Smooth muscle cell of the brain vasculature (primary cell): ENCODE measurements at places on chromosomes 16 and 17.
A peak's percentile ranks its signal among the peaks of the same experiment; 100 is the strongest.

DNA sequence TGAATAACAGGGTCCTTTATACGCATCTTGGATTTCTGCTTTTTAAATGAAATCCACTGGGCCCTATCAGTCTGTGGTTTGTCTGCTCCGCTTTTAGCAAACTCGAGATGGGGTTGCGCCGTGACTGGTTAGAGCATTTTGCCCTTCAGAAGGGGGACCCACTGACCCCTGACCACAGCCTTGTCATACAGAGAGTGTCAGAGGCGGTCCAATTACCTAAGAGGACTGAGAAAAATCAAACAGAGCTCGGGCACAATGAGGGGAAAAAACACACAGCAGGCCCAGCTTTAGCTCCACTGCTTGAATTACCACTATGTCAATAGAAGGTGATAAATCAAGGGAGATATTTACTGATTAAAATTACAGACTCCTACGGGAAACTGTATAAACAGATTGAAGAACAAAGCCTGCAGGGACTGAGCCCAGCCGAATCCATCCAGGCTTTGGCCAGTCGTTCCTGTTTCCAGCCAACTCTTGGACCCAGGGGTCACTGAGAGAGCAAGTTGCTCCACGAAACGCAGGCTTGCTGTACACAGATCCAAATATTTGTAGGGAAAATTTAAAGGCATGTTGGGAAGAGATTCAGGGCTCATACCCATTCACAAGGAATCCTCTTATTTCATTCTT lies 131.9 kb upstream of the ZFHX3 start:
- DNase-seq: no peak

DNA sequence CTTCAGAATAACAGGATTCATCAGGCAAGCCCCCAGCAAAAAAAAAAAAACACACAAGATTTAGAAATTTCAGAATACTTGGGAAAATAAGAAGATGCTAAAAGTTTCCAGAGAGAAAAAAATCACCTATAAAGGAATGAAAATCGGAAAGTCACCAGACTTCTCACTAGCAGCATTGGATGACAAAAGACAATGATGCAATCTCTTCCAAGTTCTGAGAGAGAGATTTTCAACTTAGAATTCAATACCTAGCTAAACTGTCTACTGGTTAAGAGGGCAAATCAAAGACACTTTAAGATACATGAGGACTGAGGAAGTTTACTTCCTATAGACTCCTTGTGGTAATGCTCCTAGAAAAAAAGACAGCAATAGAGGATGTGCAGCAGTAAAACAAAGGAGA lies 23.9 kb upstream of the TNS4 start:
- DNase-seq: no peak

GRCh38 chr17:9470171-9470570 lies 105.4 kb downstream of the STX8 start:
- DNase-seq: no peak

GRCh38 chr17:33816842-33817617 lies 438.1 kb upstream of the CCL2 start:
- no peak for DNase-seq

- no peak for DNase-seq
Measured at GRCh38 chr16:82134846-82135245, 35.2 kb downstream of the MPHOSPH6 start.

DNA sequence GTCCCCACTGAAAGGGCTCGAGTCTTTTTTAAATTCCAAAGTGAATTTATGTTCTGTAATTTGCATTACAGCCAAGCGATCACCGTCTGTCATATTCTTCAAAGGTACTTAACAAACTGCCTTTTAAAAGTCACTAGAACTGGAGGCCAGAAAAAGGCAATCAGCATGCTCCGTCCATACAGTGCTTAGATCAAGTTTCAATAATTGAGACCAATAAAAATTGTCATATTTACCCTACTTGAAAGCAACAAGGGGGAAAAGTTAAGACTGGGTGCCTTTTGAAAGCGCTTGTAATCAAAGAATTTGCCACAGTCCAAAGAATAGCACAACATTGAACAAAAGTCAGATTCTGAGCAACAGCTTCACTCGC lies 9.0 kb upstream of the ZFHX3 start:
- no peak for DNase-seq

DNA sequence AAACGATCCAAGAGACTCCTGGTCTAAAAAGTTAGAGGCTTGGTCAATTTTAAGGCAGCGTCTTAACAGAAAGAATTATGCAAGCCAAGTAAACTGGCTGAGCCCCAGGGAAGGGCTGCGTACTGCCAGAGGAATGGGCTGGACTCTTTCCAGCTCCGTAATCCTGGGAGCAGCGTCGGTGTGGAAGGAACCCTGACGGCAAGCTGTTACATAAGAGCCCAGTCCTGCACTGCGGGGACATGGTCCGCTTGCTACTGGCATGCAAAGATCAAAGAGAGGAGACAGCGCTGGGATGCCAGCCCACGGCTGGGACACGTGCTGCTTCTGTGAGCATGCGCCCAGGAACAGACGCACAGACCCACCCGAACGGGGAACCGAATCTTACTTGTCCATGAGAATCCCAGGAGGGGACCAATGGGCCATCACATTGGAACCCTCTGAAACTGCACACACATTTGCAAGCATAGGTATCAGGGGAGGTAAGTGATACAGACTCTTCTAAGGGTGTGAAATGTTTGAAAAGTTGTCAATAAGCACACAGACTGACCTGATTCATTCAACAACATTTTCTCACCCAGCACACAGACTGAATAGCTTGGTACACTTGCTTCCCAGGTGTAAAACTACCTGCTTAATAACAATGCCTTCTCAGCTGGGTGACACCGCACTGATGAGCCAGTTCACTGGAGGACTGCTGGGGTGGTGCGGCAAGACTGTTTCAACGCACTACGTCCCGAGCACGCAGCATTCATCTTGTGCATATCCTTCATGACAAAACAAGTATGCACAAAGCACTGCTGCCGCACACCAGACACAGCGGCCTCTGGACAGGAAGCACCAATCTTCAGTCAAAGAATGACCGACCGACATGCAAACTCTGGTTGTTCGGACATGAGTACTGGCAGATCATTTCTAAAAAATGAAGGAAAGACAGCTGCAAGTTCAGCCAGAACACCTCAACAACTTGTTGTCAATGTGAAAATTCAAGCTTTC lies 94.9 kb downstream of the ANKRD11 start:
- peak; percentile 92 for DNase-seq

- no peak for DNase-seq
Measured at GRCh38 chr17:60893475-60893874, 215.8 kb downstream of the BCAS3 start.

DNA sequence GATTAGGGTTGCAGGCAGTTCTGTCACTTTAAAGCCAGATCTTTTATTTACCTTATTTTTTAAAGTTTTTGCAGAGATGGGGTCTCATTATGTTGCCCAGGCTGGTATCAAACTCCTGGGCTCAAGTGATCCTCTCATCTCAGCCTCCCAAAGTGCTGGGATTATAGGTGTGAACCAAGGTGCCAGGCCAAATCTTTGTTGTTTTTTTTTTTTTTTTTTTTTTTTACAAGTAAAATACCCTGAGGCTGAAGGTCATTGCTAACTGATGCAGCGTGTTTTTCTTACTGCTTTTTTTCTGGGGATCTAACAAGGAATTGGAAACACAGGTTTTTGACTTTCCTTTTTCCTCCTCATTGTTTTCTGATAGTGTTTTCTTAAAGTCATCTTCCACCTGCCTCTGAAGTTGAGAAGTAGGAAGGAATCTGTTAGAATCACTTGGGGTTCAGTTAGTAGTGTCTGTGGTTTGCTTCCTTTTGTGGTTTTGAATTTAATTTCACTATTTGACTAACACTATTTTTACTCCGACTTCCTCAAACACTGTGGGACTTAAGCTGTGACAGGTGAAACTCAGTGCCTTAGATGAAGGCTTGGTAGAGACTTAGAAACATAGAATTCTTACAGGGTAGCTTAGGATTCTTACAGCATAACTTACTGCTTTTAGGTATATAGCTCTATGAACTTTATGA lies 22.2 kb downstream of the CLTC start:
- no peak for DNase-seq

GRCh38 chr17:55023626-55024025 lies 55.1 kb downstream of the STXBP4 start:
- DNase-seq: no peak

DNA sequence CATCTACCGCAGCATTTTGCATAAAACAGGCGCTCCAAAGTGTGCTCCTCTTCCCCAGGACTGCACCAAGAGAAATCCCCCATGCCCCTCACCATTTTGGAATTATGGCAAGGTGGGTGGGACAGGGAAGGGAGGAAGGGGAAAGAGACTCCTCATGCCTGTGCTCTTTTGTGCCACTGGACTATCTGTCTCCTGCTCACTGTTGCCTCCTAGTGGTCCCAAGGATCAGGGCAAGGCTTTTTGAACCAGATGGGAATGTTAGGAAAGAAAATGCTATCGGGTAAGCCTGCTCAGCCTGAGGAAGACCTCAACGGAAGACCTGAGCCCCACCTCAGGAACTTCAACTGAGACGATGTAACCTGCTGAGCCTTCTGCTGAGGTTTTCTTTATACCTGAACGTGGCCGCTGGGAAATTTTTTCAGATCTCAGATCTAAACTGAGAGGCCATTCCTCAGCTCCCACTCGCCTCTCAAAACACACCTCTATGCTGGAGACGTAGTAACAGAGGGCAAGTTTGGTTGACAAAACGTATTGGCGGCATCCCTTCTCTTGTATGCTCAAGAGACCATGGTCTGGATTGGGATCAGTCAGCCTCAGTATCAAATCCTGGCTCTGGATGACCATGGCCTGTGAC lies 58.3 kb downstream of the SPACA3 start:
- DNase-seq: no peak

DNA sequence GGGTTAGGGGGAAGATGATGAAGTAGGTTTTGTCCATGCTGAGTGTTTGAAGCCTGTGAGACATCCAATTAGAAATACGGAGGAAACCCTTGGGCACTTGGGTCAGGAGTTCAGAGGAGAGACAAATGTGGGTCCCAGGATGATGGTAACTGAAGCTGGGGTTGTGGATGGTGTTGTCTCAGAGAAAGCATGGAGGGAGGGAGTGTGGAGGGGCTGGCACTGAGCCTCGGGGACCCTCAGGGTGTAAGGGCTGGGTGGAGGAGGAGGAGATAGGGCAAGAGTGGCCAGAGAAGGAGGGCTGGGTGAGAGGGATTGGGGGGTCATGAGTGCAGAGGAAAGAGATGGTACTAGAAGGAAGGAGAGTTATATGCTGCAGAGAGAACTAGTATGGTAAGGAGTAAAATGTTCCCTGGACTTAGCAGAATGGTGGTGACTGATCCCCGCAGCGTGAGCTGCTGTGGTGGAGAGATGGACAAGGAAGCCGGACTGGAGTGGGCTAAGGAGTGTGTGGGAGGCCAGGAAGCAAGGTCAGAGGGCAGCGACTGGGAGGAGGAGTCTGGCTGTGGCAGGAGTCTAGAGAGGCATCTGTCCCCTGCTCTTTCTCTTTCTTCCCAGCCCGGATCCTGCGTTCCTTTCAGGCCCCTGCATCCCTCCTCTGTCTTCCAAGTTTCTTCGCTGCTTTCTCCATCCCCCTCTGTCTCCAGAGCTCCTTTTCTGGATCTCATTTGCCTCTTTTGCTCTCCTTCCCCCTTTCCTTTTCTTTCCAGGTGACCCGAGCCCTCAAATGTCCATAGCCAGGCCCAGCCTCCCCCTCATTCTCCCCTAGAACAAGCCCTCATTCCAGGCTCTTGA lies 3.9 kb upstream of the COL1A1 start:
- DNase-seq: no peak

GRCh38 chr17:74342224-74342623 lies 16.2 kb downstream of the KIF19 start:
- no peak for DNase-seq

DNA sequence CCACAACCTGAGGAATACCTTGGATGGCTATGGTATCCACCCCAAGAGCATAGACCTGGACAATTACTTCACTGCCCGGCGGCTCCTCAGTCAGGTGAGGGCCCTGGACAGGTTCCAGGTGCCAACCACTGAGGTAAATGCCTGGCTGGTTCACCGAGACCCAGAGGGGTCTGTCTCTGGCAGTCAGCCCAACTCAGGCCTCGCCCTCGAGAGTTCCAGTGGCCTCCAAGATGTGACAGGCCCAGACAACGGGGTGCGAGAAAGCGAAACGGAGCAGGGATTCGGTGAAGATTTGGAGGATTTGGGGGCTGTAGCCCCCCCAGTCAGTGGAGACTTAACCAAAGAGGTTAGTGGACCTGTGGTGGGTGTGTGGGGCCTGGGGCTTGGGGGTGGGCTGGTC lies 3.1 kb downstream of the NFE2L1 start:
- no peak for DNase-seq

GRCh38 chr17:29560316-29560715 lies 6.5 kb downstream of the ABHD15 start:
- DNase-seq: no peak
